ENCODE measurements at places on chromosomes 2 and 18.

- no peak for DNase-seq
Measured at GRCh38 chr2:18907508-18907907, 318.1 kb upstream of the NT5C1B start.

- no peak for DNase-seq
Measured at GRCh38 chr2:3584608-3585260, 9.7 kb downstream of the RPS7 start.

- DNase-seq: no peak
Measured at GRCh38 chr2:19020144-19021099, 338.0 kb downstream of the OSR1 start.

DNA sequence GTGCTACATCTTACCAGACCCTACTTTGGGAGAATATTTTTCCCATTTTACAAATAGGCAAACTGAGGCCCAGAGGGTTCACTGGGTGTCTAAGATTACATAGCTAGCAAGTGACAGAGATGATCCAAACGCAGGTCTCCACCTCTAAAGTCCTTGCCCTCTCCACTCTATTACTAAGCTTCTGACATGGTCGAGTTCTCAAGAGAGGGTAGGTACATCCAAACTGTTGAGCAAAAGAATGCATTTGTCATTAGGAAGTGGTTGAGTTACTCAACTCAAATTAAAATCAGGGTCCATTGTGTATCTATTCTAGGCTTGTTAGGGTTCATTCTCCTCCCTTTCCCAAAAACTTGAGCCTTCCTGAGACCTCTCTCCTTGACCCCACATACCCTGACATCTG lies 680.6 kb upstream of the FANCL start:
- DNase-seq: no peak

DNA sequence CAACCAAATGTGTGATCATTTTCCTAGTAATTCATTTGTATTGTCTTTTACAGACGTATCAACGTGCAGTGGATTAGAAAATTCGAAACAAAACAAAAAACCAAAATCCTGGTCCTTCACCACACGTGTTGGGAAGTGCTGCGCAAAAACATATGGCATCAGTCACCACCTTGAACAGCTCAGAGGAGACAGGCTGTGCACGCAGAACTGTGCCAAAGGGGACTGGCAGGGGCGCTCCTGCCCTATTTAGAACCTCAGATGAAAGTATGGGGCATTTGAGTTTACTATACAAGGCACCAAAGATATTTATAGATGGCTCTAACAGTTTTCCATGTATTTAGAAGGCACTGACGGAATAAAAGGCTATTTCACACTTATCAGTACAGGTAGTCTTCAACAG lies 42.3 kb downstream of the NOL10 start:
- no peak for DNase-seq

- DNase-seq: no peak
Measured at GRCh38 chr2:151337643-151338042, 19.7 kb upstream of the TNFAIP6 start.

DNA sequence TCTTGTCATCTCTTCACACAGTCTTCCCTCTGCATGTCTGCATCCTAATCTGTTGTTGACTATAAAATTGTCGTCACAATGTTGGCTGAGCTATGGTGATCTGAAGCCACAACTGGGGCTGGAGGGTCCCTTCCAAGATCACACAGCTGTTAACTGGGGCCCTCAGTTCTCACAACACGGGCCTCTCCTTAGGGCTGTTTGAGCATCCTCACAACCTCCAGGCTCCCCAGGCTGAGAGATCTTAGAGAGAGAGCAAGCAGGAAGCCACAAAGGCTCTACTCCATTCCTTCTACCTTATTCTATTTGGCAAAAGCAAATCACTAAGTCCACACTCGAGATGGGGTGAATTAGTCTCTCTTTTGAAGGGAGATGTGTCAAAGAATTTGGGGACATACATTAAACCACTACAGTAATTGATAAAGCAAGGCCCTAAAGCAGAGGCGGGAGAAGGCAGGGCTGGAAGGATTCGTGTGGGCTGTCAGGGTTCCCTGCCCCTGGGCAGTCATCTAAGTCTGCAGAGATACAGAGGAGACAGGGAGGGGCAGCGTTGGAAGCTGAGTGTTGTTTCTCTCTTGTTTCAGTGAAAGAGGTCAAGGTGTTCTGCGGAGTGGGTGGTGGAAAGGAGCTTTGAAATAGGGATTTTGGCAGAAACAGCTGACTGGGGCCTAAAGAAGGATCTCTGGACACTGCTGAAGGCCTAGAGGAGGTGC lies 15.9 kb downstream of the MYO7B start:
- no peak for DNase-seq

DNA sequence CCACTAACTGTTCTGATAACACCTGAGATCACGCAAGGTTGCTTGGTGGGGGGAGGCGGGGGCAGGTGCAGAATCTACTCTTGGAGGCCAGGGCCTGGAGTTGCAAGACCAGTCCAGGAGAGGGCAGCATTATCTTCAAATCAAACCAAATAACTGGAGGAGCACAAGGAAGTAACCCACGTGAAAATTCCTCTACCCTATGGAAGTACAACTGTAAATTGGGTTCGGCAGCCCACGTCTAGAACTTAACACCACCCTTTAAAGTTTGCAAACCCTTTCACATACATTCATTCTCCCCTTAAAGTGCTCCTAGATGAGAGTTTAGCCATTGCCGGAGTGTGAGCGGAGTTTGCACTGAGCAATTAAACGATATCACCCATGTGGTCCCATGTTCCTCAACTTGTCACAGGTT lies 19.6 kb upstream of the CXCR1 start:
- DNase-seq: peak; percentile 39

DNA sequence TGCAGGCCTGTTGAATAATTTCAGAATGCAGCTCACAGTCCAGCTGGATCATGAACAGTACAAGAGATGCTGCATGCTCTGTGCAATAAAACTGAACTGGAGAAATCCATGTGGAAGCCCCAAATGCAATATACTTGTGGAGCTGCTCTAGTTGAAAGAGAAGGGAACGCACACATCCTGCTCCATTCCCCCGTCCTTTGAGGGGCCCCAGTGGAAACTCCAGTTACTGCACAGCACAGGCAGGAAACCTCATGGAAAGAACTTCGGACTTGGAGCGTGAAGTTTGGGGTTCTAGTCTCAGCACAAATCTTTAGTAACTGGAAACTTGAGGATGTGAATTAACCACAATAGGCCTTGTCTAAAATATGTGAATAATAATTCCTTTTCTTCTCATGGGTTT lies 73.2 kb downstream of the PLA2R1 start:
- DNase-seq: no peak

- DNase-seq: peak; percentile 2
Measured at GRCh38 chr2:32865399-32866068, 81.2 kb upstream of the LTBP1 start.

DNA sequence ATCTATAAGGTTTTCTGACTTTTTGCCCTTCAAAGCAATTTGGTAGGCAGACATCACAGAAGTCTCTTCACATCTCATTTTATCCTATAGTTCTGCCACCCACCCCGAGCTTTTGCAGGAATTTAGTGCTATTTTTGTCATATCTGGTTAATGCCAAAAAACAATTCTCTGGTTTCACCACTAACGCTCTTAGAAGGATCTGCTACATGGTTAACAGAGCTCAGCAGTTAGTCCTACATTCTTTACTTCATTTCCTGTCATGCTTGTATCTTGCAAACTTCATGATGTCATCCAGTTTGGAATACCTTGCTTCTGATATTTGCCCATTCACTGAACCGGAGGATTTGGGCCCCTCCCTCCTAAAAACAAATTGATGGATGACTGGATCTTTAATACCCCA lies 116.8 kb upstream of the SERPINE2 start:
- DNase-seq: no peak

GRCh38 chr2:229159405-229159804 lies 111.7 kb downstream of the PID1 start:
- no peak for DNase-seq

GRCh38 chr2:55705027-55705653 lies 11.5 kb upstream of the PNPT1 start:
- no peak for DNase-seq

GRCh38 chr2:102044235-102044896 lies 52.6 kb downstream of the IL1R2 start:
- DNase-seq: no peak

GRCh38 chr2:128032092-128032491 lies 4.2 kb upstream of the SAP130 start:
- DNase-seq: no peak

GRCh38 chr2:1914541-1915165 lies 170.3 kb upstream of the PXDN start:
- no peak for DNase-seq

- no peak for DNase-seq
Measured at GRCh38 chr2:3449936-3450335, 69.4 kb downstream of the ADI1 start.

DNA sequence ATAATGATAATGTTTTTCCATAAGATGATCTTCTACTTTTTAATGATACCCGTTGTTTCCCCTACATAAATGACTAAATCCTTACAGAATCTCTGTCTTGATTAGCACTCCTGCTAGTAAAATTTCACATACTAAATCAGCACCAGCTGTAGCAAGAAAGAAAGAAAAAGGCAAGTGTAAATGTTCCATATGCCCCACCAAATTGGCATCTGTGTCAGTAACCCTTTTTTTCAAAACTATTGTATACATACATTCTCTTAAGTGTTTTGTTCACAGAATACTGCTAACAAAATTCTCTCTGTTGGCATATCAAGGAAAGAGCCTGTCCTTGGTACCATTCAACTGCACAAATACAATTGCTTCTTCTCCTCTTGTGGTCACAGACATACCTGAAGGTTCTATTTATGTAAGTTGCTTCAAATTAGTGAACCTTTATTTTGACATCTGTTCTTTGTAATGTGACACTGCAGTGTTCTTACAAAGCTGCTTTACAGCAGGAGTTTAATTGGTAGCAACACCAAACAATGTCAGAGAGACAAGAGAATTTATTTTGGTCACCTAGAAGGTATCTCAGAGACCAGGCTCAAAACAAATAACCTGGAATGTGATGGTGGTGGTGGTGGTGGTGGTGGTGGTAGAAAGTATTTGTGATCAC lies 641.9 kb downstream of the ZEB2 start:
- DNase-seq: no peak

GRCh38 chr2:74958274-74959105 lies at the start of gene POLE4:
TSS of gene POLE4 (plus strand) at chr2:74958643. CDS start at chr2:74958680, 37 bp downstream.
- peak; percentile 81 for DNase-seq

DNA sequence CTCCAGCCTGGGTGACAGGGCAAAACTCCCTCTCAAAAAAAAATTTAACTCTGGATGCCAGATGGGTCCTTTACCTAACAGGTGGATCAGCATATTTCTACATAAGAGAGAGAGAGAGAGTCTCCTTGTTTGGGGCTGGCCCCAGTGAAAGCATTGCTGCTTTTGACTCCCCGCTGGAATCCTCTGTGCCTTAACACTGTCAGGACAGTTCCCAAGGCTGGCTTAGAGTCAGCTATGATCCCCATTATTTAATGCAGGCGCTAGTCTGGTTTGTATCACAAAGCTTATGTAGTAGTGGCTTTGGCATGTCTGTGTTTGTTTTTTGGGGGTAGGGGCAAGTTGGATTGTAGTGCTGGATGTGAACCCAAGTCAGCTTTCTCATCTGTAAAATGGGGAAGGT lies 9.4 kb downstream of the INPP4A start:
- no peak for DNase-seq

GRCh38 chr2:143975216-143975615 lies 544.7 kb downstream of the ZEB2 start:
- DNase-seq: no peak

- no peak for DNase-seq
Measured at GRCh38 chr2:218010140-218010983, 7.6 kb upstream of the TNS1 start.

GRCh38 chr2:226690461-226691024 lies 109.1 kb downstream of the IRS1 start:
- DNase-seq: no peak

DNA sequence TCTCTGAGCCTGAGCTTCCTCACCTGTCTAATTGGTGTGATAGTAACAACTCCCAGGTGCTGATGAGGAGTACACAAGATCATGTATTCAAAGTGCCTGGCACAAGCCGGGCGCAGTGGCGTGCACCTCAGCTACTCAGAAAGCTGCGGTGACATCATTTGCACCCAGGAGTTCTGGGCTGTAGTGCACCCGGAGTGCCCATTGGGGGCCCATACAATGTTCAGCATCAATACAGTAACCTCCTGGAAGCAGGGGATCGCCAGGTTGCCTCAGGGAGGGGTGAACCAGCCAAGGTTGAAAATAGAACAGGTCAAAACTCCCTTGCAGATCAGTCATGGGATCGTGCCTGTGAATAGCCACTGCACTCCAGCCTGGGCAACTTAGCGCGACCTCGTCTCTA lies 11.2 kb upstream of the C1QL2 start:
- DNase-seq: no peak

- peak; percentile 98 for DNase-seq
Measured at GRCh38 chr2:231464576-231465540, 574 bp upstream of the NCL start.

- no peak for DNase-seq
Measured at GRCh38 chr2:189164746-189165145, 14.8 kb downstream of the COL5A2 start.

GRCh38 chr2:157264099-157264498 lies 6.6 kb downstream of the GALNT5 start:
- DNase-seq: no peak

DNA sequence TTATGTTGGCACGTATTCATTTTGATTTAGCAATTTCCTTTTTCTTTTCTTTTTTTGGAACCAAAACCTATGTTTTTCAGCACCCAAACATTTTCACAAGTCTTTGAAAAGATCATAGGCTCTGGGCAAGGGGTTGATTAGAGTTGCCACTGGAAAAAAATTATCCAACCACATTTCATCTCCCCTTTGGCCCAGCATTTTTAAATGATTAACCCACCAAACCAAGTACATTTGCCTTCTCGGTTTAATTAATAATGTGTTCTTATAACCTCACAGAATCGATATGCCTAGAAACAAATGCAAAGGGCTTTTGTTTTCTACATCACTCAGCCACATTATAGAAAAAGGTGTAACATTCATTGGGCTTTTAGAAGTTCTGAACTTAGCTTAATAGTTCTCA lies 66.1 kb downstream of the CHST9 start:
- DNase-seq: no peak

GRCh38 chr2:68831686-68832232 lies 39.4 kb downstream of the BMP10 start:
- no peak for DNase-seq

DNA sequence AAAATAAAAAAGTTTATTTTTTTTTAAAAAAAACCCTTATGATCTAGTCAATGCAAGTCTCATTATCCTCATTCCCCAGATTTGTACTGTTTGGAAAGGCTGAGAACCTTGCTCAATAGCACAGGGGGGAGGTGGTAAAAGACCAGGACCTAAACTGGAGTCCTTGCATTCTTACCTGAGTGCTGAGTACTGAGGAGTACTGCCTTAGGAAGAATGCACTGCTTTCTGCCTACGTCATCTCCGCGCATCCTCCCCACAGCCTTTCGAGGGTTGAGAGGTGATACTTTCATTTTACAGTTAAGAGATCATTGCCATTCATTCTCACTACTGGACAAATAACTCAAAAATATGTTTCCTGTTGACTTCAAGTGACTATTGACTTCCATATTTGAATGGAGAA lies 73.8 kb downstream of the MAP3K20 start:
- peak; percentile 45 for DNase-seq

GRCh38 chr2:225192869-225193268 lies 150.6 kb upstream of the DOCK10 start:
- DNase-seq: no peak

GRCh38 chr2:48943436-48943835 lies 187.9 kb upstream of the LHCGR start:
- no peak for DNase-seq

GRCh38 chr2:176521878-176522670 lies 252.8 kb downstream of the MTX2 start:
- no peak for DNase-seq

Data from stimulated activated CD8-positive, alpha-beta memory T cell treated with anti-CD3 and anti-CD28 coated beads, Interleukin-15, amount 100 ng/mL, for 48 hours (primary cell).